T-helper 2 cell (primary cell): ENCODE measurements at places on chromosomes 12 and 14.

DNA sequence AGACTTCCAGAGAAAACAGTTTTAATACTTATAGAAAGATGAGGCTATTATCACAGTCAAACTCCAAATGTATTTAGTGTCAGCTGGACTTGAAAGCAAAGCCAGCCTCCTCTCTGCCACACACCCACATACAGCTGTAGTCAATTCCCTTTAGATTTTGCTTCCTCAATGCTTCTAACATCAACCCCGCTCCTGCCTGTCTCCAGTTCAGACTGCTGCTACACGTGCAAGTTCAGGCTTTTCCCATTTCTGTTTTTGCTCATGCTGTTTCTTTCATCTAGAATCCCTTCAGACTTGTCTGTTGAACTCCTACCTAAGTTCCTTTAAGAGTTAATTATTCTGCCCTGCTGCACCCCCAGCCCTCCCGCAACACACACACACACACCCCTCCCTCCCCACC, 380.0 kb downstream of the KCNH5 start:
- no peak for DNase-seq

DNA sequence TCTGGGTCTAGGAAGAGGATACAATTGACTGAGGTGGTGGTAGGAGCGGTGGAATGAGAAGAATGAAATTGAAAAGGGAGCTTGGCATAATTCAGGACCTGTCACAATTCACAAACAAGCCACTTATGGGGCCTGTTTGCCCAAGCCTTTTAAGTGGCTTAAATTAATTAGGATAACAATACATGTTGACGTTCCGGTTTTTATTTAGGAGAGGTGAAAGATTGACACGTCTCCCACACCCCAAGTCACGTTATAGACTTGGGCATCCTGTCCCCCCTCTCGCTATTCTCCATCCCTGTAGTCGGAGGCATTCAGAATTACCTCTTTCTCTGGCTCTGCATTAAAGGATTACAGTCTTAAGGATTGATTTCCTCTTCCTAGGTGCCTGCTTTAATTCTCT, 954 bp upstream of the CALCOCO1 start:
- DNase-seq = no peak

DNA sequence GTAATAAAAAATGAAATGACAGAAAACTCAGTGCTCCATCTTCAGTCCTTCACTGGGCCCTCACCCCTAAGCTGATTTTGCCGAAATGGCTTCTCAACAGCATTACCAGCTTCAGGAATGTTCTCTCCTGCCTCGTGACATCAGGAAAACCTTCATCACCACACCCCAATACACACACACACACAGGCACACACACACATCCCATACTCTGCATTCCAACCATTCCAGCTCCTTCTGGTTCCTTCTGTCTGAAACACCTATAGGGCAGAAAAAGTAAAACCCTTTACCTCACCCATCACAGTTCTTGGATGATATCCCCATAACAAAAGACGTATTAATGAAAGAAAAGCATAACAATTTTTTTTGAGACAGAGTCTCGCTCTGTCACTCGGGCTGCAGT, 75.9 kb downstream of the CCDC60 start:
- no peak for DNase-seq

DNA sequence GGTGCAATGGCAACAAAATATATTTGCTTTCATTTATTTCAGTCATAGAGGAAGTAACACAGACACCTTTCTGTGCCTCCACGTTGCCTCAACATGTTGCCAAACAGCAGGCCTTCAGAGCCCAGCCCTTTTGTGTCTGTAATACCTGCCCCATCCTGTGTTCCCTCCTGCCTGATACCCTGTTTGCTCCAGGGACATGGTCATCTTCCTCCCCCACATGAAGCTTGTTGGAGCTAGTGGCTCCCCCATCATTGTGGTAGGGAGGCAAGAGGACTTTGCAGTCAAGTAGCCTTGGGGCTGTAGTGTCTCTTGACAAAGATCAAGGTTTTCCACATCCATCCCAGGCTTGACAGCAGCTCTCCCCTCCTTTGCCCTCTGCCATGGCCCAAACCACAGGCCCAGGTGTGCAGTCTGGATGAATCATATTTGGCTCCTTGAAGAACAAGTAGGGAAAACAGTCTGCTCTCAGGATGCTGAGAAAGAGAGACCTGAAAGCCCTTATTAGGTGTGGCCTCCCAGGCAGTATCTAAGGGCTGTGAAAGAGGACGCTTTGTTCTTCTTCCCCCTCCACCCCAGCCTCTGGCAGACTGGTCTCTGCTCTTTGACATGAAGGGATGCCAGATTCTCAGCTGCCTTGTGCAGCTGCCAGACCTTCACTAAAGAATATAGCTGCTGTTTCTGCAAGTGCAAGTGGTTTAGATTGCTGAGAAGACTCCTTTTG, 329.0 kb downstream of the C12orf75 start:
- DNase-seq = no peak

DNA sequence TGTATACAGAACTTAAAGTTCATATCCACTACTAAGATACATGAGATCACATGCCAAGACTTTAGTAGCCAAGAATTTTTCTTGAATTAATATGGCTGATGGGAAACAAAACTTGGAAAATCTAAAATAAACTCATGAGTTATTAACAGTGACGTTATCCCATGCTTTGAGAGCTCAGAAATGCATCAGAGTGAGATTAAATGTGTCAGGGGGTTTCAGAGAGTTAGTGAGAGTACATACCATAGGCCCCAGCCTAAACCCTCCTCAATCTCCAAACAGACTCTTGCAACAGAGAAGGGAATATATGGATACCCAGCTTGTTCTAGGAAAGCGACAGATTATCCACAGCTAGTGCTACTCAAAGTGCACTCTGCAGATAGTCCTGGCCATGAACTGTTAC, 19.3 kb downstream of the SLC35F4 start:
- DNase-seq = no peak

DNA sequence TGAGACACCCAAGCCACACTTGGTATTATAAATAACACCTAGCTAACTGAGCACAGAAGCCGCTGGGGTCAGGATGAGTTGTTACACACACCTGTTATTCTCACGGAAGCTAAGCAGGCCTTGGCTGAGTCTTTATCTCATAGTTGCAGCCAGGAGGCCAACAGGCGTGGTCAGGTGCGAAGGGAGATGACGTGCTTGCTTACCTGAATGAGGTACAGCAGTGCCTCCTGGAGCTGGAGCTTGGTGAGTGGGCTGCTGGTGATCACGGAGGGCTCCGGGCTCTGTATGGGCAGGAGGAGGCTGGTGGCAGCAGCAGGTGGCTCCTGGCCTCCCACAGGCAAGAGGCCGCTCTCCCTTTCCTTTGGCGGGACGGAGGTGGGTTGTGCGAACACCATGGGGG, 30.4 kb upstream of the CACNA2D4 start:
- DNase-seq = no peak

DNA sequence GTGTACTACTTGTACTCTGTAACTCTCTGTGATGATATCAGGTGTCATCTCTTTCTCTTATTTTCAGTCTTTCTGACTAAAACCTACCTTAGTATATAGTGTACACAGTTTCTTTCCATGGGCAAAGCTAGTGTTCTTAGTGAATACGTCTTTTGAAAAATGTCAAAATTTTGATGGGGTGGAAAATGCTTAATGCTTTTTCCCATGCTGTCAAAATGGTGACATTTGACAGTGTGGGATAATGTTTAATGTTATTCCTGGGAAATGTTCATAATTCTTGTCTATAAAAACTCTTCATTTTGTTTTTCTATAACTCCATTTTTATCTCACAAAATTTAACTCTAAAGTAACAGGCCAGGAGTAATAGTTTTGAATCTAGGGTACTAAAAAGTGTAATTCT, 742.7 kb upstream of the FOXG1 start:
- no peak for DNase-seq

DNA sequence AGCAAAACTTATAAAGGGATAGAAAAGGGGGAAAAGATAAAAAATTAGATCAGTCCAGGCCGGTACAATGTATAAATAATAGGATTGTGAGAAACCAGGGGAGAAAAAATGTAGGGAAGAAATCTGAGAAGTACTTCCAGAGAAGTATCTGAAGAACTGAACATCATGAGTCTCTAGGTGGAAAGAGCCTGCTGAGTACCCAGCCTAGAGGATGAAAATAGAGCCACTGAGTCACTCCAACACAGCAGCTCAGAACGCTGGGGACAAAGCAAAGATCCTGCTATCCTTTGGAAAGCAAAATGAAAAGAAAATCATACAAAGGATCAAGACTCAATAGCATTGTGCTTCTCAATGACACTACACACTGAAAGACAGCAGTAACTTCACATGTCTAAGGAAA, 138.0 kb downstream of the ANO6 start:
- no peak for DNase-seq

DNA sequence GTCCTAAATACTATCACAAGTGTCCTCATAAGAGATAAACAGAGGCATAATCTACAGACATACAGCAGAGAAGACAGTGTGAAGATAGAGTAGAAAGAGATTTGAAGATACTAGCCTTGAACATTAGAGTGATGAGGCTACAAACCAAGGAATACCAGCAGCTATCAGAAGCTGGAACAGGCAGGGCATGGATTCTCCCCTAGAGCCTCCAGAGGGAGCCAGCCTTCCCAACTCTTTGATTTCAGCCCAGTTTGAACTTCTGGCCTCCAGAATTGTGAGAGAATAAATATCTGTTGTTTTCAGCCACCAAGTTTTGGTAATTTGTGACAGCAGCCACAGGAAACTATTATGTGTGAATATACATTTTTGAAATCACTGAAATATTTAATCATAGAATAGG, 47.2 kb downstream of the CCDC91 start:
- DNase-seq = no peak

GRCh38 chr12:29614694-29615325, 117.3 kb upstream of the OVCH1 start:
- DNase-seq = no peak

GRCh38 chr12:89261982-89262381, 90.3 kb downstream of the DUSP6 start:
- no peak for DNase-seq
